Epithelial cell of prostate (primary cell): ENCODE measurements at places on chromosomes 13 and 19.

GRCh38 chr13:31048521-31048920 is 113.2 kb downstream of the HSPH1 start:
- no peak for DNase-seq

DNA sequence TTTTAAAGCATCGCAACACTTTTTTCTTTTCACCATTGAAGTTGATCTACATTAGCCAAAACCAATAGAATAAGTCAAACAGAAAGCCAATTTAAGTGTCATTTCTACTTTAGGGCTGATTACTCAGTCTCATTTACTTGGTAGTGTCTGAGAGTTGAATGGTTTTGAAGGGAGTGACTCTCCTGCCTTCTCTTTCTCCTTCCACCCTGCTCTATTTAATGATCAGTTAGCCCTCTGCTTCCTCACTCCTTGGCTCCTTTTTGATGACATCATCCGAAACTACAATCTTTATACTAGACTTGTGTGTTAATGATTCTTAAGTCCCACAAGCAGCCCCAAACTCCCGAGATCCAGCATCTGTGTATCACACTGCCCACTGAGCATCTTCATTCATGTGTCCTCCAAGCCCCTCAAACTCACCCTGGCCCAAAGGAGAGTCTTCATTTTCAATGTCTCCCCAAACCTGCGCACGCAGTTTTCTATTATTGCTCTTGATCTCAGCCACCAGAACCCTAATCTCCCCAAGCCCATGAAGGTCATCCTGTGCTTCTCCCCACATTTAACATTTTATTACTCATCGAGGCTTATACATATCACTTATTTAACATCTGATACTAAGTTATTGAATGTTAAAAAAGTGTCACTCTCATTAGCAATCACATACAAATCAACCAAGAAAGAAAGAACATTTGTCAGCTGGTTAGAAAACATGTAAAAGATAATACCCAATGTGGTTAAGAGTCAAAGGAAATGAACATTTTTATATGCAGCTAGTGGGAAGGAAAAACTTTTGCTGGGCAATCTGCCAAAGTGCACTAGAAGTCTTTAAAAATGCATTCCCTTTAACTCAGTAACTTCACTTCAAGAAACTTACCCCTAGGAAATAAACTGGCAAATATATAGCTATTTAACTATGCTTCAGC is 32.2 kb upstream of the ARGLU1 start:
- DNase-seq = no peak

DNA sequence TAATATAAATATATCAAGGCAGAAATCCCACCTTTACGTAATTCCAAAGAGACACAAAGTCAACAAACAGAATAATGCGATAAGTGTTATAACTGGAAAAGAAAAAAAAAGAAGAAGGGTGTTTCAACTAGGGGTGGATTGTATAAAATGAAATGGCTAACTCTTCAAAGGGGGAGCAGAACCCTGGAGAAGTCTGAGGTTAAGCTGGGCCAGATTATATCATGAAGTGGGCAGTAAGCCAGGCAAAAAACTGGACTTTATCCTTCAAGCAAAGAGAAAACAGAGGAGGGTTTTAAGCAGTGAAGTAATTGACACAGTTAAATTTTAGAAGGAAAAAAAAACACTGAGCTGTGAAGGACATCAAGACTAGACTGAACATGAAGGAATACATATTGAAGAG is 41.9 kb downstream of the TBC1D4 start:
- DNase-seq = no peak

GRCh38 chr13:73972545-73972944 is 161.7 kb downstream of the KLF12 start:
- DNase-seq = no peak

DNA sequence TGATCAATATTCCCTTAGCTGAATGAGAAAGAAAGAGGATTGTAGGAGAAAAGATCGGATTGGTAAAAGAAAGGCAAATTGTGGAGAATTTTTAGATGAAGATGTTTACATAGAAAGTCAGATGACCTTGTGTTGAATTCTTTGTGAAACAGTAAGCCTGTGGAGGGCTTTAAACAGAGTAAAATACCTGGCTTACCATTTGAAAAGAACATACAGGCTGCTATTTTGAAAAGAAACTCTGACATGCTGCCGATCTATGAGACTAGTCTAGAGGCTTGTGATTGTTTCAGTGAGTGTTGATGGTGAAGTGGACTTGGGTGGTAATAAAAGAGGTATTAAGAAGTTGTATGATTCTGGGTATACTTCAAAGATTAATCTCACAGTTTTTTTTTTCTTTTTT is 938.9 kb upstream of the PRR20A start:
- DNase-seq = no peak

DNA sequence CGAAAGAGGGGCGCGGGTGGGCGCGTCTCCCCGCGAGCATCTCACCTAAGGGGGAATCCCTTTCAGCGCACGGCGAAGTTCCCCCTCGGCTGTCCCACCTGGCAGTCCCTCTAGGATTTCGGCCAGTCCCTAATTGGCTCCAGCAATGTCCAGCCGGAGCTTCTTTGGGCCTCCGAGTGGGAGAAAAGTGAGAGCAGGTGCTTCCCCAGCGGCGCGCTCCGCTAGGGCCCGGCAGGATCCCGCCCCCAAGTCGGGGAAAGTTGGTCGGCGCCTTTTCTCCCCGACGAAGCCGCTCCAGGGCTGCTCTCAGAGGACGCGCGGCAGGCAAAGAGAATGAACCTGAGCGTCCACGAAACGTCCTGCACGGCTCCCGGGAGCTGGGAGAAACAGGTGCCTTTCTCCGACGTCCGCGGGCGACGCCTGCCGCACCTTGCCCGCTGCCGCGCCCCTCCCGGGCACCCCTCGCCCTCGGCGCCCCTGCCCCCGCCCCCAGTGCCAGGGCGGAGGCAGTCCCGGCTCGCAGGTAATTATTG is 366 bp upstream of the KL start:
- DNase-seq = no peak

GRCh38 chr19:55044286-55044685 is 6.2 kb upstream of the GP6 start:
- DNase-seq = no peak

DNA sequence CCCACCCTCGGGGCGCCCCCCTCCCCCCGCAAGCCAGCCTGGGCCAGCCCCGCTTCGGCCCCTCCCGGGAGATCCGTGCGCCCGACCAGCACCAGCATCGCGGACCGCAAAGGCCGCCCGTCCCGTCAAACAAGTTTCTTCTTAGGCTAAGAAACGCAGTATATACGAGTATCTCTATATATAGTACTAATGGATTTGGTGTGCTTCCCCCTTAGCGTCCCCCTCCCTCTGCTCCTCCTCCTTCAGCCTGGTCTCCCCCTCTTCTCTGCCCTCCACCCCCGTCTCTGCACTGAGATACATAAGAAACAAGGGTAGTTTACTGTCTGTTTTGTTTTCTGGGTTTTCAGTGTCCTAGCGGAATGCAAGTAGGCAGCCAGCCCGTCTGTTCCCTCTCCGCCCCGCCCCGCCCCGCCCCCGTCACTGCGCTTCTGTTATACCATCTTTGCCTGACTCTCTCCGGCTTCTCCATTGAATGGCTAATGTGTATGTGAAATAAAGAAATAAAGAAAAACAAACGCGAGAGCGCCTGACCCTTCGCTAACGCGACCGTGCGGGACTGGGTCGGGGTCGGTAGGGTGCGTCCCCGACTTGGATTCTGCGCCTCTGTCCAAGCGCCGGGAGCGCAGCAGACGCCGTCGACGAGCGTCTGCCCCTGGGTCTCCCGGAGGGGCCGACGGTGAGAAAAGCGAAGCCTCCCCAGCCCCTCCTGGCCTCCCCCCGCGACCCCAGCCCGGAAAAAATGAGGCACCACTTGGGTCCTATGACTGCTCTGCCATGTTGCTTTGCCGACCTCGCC is 4.2 kb downstream of the LYL1 start:
- DNase-seq = no peak

DNA sequence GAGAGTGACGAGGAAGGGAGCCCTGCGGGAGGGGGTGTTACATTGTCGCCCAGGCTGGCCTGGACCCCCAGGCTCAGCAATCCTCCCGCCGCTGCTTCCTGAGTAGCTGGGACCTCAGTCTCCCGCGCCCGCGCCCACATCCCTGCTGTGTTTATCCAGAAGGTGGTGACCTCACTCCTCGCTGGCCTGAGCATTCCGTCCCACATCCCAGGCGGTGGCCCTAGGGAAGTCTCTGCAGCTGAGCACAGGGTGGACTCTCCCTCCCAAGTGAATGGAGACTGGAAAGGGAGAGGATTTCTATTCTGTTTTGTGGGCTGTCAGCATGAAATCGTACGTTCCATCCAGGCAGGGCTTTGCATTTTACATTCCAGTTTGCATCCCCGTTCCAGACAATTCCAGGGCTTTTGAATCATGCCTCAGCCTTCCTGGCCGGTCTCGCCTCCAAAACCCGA is 401 bp upstream of the ZNF765 start:
- DNase-seq = no peak

DNA sequence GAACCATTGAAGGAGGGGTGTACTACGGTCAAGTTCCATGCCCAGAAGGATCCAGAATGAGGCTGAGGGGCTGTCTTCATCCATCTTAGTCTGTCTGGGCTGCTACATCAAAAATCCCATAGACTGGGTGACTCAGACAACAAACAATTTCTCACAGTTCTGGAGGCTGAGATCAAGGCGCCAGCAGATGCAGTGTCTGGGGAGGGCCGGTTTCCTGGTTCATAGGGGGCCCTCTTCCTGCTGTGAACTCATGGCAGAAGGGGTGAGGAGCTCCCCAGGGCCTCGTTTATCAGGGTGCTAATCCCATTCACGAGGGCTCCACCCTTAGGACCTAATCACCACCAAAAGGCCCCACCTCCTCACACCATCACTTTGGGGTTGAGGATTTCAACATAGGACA is 14.7 kb upstream of the KCTD15 start:
- DNase-seq = no peak

DNA sequence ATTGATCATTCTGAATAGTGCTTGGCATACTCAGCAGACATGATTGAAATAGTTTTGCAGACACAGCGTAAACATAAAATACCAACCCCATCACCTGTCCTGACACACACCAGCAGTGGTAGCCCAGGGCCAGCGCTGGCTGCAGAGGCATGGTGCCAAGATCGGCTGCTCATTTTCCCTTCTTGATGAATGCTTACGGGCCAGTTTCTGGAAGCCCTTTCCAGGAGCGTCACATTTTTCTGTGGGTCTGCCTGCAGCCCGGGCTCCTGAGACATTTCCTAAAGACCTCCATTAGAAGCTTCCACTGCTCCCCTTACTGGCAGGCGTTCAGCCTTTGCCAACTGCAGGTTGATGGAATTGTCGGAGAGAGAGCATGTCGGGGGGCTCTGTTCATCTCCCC is 48.6 kb downstream of the CHST8 start:
- no peak for DNase-seq

DNA sequence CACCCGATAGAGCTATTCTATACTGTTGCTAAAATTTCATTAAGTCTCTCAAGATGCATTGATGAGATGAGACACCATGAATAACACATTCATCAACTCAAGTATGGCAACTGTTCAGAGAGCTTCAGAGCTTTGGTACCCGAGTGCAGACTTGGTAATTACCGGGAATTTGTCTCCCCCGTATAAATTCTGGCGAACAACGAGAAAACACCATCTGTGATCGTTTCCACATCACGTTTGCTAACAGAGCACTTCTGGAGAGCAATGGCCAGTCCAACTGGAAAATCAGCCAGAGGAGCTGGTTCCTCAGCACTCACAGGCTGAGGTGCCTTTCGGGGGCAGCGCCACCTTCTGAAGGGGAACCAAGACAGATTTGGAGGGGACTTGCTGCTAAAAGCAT is 40.2 kb downstream of the SUGP2 start:
- no peak for DNase-seq

DNA sequence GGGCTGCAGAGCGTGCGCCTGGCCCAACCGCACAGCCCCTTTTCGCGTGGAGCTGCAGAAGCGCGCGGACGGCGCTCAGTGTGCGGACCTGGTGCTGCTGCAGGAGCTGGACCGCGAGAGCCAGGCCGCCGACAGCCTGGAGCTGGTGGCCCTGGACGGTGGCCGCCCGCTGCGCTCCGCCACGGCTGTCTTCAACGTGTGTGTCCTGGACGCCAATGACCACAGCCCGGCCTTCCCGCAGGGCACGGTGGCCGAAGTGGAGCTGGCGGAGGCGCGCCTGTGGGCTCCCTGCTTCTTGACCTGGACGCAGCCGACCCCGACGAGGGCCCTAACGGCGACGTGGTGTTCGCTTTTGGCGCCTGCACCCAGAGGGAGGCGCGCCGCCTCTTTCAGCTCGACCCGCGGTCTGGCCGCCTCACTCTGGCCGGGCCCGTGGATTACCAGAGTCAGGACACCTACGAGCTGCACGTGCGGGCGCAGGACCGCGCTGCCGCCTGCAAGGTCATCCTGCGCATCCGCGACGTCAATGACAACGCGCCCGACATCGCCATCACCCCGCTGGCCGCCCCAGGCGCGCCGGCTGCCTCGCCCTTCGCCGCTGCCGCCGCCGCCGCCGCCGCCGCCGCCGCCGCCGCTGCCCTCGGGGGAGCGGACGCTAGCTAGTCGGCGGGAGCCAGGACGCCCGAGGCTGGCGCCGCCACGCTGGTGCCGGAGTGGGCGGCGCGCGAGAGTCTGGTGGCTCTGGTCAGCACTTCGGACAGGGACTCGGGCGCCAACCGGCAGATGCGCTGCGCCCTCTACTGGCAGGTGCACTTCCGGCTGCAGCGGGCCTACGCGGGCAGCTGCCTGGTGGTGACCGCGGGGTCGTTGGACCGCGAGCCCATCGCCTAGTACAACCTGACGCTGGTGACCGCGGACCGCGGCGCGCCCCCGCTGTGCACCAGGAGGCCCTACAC is 172.2 kb downstream of the OLFM4 start:
- no peak for DNase-seq

DNA sequence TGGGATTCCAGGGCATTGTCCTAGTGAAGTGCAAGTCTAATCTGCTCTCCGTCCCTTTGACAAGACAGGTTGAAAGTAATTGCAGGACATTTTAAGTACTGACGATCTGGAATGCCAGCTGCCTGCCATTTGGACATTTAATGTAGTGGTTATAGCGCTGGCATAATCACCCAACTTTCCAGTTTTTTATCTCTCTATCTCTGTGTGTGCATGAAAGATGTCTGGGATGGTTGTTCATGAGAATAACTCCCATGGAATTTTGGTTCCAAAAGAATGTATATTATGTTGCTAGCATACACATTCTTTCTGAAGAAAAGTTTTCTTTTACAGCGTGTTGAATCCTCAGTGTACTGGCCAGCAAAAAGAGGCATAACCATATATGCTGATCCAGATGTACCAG is 53.6 kb downstream of the TDRD12 start:
- DNase-seq = no peak

DNA sequence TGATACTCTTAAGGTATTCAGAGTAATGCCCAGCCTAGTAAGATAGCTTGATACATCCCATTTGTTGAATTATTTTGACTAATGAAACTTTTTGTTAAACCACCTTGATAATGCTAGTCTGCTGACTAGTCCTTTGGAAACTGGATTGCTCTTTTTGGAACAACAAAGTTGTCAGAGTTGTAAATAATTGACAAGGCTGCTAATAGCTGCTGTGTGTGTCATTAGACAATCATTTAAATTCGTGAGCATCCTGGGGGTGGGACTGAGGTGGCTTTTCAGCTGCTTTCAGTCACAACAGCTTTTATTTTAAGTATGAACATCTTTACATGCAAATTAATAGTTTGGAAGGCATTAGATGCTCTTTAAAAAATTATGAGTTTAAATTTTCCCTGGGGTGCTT is 153.5 kb downstream of the HS6ST3 start:
- DNase-seq = no peak

GRCh38 chr19:27909861-27910260 is 1303.1 kb downstream of the UQCRFS1 start:
- DNase-seq = no peak
